ENCODE measurements at places on chromosomes 7 and 10.

DNA sequence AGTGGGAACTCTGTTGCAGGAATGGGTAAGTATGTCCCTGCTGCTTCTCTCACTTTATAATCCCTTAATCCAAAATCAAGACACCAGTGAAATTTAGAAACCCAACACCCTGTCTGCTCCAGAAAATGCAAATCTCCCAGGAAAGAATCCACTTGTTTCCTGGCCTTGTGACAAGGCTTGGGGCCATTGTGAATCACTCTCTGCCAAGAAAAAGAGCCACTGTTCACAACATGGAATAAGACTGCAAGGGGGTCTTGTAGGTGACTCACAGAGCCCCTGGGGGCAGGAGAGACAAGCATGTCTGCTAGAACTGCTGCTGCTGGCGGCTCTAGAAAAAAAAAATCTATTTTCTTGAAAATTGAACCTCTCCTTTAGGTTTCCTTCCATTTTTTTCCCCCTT is 191.2 kb downstream of the SORCS1 start:
- DNase-seq = no peak

DNA sequence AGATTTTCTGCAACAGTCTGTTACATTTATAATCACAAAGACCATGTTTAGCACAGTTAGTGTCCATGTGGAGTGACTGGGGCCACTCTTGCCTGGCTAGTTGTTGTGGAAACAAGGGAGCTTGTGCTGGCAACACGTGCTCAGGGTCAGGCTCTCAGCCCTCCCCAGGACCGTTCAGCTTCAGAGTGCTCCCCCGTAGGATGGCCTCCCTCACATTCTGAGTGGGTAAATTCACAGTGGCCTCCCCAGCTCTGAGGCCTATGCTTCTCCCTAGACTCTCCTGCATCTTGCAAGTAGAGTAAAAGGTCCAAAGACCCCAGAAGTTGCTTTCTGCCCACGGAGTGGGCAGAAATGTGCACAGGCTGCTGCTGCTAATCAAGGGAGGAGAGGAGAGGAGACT is 122.3 kb downstream of the ADCY1 start:
- no peak for DNase-seq

DNA sequence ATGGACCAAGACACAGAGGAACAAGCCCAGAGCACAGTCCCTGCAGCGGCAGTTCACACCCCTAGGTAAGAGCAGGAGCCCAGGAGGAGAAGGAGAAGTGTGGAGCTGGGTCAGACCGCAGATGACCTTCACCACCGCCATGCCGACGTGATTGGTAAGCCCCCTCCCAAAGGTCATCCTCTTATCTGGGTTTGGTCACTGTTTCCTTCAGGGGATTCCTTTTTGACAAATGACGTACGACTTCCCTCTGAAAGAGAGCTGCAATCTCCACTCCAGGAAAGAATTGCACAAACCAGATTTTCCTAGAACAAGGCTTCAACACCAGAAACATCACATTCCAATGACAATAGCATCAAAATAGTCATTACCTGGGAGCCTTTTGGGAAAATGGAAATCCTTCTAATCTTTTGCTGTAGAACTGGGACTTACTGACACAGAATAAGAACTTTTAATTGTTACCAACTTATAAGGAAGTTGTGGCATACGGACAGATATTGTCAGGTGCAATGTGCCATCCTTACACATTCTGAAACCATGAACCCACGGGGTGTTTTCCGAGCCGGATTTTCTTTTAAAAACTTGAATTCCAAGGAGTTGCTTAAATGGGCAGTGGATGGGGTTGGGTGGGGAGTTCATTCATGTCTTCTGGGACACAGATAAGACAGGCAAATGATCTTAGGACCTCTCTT is 20.8 kb upstream of the ADAM12 start:
- DNase-seq = no peak

DNA sequence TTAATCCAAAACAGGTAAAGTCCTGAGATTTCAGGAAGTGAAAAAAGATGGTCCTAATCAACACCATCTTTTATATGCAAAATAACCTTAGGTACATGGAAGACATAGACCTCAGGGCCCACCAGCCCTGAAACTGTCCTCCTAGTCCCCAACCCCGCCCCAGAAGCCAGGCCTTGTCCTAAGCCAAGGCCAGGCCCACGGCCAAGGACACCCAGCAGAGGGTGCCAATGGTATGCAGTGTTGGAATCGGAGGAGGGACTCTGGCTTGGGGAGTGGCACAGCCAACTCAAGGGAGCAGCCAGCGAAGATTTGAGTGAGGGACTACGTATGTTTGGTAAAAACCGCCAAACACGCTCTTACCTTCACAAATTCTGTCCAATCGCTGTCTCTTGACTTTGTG is 96.7 kb downstream of the ZRANB1 start:
- no peak for DNase-seq

DNA sequence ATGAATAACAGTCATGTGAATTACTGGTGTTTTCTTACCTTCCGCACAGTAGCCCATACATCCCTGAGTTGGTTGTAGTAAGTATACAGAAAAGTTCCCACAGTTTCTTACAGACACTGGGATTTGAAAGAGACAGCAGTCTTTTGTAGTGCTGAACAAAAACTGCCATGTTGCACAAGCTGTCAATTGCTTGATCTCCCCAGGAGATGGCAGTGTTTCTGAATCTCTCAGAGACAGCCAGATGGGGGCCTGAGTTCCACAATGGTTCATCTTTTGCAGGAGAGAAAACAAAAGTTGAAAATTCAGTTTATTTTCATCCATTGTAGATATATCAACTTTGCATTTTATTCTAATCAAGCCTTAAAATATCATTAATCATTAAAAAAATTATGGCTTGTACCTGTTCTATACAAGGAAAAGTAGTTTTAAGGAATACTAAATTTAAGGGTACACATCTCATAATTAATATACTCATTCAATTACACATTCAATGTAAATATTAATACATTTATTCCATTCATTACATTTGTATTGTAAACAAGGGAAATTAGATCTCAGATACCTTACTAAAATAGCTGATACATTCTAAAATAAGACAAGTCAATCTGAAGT is 14.5 kb downstream of the VWDE start:
- peak; percentile 23 for DNase-seq

Measured in AG09309 (cell line).